ENCODE measurements at places on chromosomes 4 and X.

GRCh38 chrX:132501606-132502005 lies 12.8 kb upstream of the MBNL3 start:
- no peak for DNase-seq

GRCh38 chr4:95363559-95363925 lies 185.2 kb downstream of the UNC5C start:
- DNase-seq: no peak

- DNase-seq: peak; percentile 92
These were observed 164.9 kb downstream of the DCTD start for GRCh38 chr4:182752158-182752910.

DNA sequence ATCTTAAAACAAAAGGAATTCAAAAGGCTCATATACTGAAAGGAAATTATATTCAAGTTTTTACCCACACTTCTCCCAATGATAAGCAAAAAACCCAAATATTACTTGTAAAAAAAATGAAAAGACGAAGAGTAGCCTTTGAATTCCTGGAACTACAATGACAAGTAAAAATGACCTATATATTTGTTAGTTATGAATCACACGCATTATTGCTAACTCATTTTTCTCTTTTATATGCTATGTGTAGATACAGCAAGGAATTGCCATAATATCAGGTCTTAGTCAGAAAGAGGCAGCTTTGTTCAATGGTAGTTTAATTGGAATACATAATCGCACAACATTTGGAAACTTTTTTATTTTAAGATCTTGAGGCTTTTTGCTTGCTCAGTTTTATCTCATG lies 22.7 kb upstream of the ASB5 start:
- DNase-seq: no peak

GRCh38 chrX:150482537-150483206 lies 85.7 kb upstream of the MTM1 start:
- peak; percentile 10 for DNase-seq

DNA sequence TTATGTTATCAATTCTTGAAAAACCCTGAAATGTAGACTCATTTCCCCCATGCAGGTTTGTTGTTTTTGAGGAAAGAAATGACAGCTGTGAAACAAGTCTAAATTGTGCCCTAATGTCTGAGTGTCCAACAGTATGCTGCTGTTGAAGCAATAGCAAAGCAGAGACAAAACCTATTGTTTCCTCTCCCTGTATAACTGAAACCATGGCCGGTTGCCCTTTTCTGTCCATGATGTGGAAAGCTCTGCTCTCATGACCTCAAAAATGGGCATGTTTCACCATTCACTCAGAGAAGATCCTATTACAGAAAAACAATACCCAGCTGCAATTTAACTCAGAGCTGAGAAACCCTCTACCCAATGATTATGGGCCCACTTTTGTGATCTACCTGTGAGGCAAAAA lies 312.6 kb upstream of the FTHL17 start:
- no peak for DNase-seq

DNA sequence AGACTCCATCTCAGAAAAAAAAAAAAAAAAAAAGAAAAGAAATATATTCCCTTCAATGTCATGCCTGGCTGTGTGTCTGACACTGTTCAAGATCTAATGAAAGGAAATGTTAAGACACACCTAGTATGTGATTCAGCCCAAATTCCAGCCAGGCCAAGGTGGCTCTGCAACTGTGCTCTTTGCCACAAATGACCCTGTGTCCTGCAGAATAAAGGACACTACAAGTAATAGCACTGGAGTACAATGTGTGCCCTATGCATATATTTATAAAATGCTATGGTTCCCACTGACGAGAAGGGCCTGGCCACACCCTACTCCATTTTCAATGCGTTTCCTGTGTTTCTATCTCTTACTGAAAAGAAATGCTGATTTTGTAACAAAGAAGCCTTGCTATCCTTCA lies 98.0 kb upstream of the SORBS2 start:
- DNase-seq: no peak

DNA sequence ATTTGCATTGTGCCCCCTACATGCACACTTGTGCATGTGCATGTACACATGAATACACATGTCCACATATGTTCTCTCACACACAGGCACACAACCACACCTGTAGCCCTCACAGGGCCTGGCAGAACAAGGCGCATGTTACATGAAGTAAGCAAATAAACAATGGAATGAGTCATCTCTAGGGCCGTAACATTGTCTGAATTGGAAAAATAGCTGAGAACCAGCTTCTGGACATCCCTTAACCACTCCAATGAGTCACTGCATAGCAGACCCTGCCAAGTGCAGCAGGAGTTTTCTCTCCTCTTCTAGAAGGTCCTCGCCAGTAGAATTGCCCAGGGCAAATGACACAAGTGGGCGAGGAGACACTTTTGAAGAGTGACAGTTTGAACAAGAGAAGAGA lies 66.1 kb downstream of the MAGEA10 start:
- DNase-seq: peak; percentile 32

GRCh38 chr4:134365852-134366251 lies 164.3 kb upstream of the PABPC4L start:
- peak; percentile 13 for DNase-seq

DNA sequence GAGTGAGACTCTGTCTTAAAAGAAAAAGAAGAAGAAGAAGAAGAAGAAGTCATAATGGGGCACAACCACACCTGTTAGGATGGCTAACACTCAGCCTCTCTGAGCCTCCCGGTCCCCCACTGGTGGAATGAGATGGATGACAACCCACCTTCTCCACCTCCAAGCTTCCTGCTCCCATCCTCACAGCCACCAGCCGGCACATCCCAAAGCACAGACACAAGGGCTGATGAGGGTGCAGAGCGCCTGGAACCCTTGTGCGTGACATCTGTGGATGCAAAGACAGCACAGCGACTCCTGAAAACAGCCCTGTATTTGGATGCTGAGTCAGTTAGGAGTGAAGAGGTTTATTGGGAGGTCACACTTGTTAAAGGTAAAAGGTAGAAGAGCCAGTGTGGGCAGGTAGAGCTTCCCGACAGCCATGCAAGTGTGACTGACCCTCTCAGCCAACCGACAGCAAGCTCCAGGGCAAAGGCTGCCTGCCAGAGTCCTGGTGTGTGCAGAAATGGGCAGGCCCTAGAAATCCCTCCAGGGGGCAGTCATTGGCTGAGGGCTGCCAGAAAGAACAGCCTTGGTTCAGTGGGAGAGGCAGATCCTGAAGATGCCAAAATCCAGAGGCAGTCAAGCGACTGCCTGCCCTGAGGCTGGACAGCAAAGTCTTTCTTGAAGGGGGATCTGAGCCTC lies 26.6 kb upstream of the MAN2B2 start:
- DNase-seq: peak; percentile 2

DNA sequence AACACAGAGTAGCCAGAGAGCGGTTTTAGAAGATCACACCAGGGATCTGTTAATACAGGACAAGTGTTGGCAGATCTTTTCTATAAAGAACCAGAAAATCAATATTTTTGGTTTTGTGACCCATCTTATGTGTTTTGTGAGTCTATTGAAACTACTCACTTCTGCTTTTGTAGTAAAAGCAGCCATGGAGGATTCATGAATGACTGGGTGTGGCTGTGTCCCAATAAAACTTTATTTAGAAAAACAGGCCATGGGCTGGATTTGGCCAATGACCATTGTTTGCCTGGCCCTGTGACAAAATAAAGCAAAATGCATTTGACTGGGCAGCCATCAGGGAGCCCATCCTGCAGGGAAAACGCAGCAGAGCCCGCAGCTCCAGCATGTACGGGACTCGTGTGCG lies 99.9 kb upstream of the ADRA2C start:
- DNase-seq: no peak

DNA sequence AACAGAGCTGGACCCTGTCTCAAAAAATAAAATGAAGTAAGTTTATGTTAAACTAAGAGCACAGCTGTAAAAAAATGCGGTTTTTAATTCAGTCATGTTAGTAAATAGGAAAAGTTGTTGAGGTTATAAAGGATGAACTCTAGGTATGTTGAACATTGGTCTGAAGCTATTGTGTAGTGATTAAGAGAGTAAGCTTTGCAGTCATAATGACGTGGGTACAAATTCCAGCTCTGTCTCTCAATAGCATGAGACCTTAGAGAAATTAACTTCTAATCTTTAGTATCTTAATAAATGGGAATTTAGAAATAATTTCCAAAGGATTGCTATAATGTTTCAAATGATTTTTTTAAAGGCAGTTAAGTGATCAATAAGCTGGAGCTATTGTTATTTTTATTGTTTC lies 2.9 kb upstream of the YTHDC1 start:
- DNase-seq: no peak

GRCh38 chr4:128355305-128355704 lies 67.7 kb upstream of the PGRMC2 start:
- DNase-seq: no peak

DNA sequence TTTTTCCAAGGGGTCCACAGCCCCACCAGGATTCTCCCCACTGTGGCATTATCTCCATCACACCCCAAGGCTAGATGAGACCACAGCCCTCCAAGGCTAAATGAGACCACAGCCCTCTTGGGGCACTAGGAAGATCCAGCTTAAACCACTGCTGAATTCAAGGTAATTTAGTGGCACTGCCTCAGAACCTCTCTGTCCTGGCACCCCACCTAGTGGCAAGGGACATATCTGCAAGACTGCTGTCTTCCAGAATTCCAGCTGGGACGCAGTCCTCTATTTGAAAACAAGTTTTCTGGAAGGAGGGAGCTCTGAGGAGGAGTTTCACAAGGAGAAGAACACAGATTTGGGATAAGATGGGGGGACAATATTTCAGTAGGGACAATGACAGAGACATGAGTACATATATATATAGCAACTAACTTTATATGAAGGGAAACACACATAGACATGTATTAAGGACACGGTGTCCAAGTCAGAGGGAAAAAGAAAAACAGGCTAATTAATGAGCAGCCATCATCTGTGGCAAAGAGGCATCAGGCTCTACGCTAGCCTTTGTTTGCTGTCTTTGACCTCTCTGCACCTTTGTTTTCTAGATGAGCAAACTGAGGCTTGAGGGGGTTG lies 9.3 kb downstream of the CETN2 start:
- no peak for DNase-seq

DNA sequence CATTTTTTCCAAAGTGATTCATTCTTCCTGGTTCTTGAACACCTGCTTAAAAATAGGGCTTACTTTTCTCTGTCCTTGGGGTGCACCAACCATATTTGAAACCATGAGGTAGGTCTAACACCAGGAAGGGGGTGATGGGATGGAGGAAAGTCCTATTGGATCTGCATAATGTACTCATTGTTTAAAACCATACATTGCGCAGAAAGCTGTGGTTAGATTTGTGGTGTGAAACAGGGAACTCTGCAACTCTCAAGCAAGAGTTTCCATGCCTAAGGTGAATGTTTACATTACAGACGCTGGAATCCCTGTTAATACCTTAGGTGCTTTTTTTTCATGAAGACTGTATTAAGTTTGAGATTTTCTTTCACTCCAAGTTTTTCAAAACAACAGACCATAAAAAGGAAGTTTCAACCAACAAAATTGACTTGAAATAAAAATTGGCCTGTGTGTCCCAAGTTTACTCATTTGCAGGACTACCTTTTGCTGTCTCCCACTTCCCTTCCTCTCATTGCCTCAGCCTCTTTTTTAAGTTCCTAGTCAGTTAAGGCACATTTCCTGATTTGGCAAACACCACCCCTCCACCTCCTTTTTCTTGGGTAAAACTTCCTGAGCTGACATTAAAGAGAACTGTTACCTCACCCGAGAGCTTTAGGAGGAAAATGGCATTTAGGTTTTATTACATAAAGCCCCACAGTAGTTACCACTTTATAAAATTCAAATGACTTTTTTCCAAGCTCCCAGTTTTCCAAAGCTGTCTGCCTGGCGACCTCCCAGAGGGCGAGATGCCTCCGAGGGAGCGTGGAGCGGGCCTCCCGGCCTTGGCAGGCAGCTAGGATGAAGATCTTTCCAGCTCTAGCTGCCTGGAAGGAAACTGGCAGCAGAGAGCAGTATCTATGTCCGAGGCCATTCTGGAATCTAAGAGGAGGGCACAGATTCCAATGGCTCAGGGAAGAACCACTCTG lies 47.9 kb upstream of the RBPJ start:
- DNase-seq: no peak

DNA sequence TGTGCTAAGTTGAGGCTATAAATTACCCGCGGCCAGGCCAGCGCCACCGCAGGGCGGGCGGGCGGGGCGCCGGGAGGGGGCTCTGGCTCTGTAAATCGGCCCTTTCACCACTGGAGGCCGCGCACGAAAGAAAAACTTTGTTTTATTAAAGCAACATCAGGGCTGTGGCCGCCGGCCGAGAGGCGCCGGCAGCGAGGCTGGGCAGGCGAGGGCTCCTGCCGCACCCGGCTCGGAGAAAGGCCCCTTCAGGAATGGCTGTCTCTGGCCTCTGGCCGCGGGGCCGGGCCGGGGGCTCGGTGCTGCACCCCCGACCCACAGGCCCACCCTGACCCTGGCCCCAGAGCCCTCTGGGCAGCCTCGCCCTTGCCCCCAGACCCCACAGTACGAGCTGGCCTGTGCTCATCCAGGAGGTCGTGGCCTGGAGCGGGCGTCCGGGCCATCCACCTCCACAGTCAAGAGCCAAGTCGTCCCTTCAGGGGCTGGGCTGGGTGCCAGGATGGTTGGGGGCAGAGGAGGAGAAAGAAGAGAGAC lies 29.5 kb upstream of the FGFR3 start:
- no peak for DNase-seq

DNA sequence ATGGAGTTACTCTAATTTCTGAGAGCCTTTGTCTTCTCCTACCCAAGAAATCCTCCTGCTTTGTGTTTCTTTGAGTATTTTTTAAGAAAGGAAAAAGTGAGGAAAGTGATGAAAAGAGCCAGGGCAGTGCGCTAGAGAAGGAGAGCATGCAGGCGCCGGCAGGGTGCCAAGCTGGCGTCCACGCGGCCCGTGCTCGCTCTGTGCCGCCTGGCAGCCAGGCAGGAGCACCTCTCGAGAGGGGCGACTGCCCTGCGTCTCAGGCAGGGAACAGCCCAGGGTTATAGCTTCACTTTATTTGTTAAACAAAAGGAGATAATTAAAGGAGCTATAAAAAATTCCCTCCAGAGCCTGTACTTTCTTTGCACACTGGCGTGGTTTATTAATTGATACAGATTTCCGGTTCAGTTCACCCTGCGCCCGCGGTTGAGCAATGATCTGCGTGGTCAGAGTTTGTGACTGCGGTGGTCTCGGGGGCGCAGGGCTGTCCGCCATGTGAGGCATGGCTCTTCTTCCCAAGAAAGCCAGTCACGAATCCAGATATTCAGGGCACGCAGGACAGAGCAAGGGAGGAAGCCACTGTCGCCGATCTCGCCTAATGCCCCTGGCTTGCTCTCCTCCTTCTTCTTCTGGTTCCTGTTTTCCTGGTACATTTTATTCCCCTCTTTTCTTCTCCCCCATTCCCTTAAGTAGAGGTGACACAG lies 110.8 kb upstream of the PAQR3 start:
- DNase-seq: no peak

GRCh38 chr4:46874811-46875210 lies 34.2 kb downstream of the COX7B2 start:
- no peak for DNase-seq

GRCh38 chr4:189083769-189084168 lies 856.9 kb upstream of the FRG1 start:
- no peak for DNase-seq

DNA sequence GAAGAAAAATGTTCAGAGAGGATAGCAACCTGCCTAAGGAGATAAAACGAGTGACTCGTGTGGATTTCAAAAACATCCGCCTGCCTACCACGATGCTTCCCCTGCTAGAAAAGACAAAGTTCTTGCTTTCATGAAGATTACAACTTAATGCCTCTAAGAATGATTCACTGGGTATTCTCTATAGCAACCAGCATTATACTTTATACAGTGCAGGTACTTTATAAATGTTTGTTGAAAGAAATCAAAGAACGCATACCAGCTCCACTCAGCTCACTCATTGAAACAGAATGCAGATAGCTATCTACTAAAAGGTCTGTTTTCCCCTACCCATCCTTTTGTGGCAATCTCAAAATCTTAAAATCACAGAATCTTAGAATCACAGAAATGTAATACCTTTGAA lies 33.7 kb downstream of the GASK1B start:
- no peak for DNase-seq

GRCh38 chr4:82780170-82780751 lies 18.3 kb downstream of the SCD5 start:
- DNase-seq: no peak

Data from AG09309 (cell line).